Gastrocnemius medialis (tissue), 4 donors: ENCODE measurements at places on chromosomes 2 and 18.

DNA sequence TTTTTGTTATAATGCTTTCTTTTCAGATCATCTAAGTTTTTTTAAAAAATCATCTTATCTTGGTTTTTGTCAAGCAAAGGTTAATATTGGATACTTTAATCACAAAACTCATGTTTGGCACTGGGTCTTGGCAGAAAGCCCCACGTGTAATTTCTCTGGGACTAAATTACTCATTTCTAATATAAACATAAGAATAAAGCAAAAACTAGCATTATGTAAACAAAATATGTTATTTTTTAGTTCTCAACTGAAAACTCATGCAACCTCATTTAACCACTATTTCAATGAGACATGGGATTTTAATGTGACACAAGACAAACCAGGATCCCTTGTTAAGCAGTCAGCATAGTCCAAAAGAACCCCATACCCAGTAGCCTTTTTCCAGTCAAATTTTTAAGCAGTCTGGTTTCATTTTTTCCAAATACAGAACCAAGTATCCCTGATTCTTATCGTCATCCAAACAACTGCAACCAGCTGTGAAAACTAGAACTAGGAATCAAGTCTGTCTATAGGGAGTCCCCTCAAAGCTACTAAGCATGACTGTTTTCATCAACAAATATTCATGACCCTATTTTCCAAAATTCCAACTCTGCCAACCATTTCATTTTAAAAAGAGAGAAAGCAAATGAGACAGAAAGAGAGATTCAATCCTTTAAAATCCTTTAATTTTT is 27.1 kb downstream of the PID1 start:
- no peak for DNase-seq

DNA sequence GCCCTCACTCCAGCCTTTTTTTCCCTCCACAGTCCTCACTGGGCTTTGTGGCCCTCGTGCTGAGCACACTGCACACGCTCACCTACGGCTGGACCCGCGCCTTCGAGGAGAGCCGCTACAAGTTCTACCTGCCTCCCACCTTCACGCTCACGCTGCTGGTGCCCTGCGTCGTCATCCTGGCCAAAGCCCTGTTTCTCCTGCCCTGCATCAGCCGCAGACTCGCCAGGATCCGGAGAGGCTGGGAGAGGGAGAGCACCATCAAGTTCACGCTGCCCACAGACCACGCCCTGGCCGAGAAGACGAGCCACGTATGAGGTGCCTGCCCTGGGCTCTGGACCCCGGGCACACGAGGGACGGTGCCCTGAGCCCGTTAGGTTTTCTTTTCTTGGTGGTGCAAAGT is 39.4 kb downstream of the STEAP3 start:
- DNase-seq = no peak

DNA sequence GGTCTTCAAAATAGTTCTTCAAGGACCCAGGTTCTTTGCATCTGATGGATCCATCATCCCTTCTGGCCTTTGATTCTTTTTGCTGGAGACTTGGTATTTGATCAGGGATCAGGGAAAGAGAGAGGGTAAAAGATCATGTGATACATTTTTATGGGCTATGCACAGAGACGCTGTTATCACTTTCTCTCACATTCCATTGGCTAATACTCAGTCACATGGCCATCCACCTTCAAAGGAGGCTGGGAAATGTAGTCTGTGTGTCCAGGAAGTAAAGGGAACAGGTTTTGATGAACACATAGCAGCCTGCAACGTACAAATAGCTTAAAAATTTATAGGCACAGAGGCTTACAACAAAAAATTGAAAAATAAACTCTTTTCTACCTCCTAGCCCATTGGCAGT is 629.6 kb upstream of the FANCL start:
- DNase-seq = no peak

GRCh38 chr18:70295192-70296188 is 6.6 kb downstream of the SOCS6 start:
- no peak for DNase-seq

DNA sequence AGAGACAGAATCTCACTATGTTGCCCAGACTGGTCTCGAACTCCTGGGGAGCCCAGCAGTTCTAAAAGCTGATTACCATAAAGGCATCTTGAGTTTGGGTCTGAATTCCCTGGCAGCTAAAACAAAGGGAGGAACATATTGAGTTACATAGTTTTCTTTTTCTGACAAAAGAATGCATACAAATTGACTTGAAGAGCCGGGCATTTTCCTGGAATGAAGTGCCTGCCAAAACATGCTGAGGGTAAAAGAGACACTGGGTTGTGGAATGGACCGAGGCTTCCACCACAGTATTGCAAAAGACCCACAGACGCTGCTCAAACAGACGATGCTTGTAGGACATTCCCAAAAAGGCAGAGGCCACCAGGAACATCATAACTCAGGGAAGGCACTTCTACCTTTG is 35.1 kb upstream of the ROCK2 start:
- no peak for DNase-seq
